Natural killer cell (primary cell): ENCODE measurements at places on chromosomes 11 and 22. TPM values are rescaled to one million over a fixed set of nuclear protein-coding genes. Genes with fewer than 3 reads are reported as not detected.

DNA sequence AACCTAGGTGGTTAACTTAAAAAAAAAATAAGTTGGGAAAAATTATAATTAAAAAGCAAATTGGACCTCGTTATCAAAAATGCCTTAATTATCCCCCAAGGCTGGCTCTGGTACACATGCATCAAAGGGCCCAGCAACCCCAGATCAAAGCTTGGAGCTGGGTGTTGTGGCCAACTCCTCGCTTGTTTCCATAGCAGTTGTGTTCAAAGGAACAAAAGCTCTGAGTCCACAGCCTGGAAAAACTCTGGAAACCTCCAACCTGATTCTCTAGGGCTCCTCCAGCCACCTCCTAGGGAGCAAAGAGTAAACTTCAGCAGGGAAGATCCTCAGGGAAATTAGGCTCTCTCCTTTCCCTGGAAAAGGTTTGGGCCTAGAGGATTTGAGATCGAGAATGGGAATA is 149.4 kb downstream of the NXPE2 start:
- no peak for DNase-seq

DNA sequence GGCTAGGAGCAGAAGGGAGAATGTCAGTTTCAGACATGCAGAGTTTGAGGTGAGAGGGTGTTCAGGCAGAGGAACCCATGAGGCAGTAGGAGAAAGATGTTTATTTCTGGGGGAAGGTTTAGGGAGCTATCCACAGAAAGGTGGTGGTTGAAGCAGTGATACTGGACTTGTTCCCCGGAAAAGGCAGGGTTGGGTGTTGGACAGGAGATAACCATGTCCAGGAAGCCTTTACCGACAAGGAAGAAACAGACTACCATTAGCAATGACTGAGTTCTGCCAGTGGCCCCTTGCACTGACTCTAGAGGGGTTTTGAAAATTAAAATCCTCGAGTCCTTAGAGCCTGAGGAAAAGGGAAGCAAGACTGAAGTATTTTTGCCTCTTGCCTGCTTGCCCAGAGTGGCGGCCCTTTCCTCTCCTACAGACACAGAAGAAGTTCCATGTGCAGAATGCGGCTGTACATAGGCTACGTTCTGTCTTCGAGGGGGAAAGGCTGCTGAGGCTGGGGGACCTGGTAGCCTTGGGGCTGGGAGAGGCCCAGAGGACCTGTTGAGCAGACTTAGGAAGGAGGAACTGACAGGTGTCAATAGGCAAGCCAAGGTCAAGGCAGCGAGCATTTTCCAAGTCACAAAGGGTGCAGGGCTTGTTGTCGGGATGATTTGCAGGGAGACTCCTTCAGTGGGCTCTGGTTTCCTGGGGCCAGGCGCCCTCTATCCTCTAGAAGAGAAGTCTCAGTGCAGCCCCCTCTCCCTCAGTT is 146.7 kb downstream of the LDLRAD3 start:
- DNase-seq, result no peak

DNA sequence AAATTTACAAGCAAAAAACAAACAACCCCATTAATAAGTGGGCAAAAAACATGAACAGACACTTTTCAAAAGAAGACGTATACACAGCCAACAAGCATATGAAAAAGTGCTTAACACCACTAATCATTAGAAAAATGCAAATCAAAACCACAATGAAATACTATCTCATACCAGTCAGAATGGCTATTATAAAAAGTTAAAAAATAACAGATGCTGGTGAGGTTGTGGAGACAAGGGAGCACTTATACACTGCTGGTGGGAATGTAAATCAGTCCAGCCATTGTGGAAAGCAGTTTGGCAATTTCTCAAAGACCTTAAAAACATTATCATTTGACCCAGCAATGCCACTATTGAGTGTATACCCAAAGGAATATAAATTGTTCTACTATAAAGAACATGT is 72.3 kb downstream of the BBOX1 start:
- DNase-seq, result no peak

- no peak for DNase-seq
Observed at GRCh38 chr22:42263944-42264343, 6.5 kb downstream of the TCF20 start.

GRCh38 chr11:36469063-36469462 is 41.0 kb downstream of the TRAF6 start:
- DNase-seq, result no peak

DNA sequence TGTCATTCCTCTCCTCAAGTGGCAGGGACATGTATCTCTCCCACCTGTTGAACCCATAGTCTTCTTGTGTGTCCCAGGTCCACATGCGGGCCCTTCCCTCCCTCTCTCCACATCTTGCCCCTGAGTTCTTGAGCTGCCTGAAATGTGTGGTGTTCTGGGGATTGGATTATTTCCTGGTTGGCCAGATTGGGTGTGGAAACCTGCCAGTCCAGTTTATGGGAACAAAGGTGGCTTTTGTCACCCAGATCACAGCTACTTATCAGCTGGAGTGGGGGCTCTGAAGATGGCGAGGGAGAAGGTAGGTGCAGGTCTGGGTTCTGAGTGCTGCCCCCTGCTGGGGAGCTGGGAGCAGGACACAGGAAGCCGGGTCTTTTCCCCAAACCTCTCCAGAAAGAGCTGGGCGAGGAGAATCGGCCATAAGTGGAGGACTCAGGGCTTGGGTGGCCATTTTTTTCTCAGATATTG is 14.2 kb downstream of the DTX4 start:
- DNase-seq, result peak; percentile 37

DNA sequence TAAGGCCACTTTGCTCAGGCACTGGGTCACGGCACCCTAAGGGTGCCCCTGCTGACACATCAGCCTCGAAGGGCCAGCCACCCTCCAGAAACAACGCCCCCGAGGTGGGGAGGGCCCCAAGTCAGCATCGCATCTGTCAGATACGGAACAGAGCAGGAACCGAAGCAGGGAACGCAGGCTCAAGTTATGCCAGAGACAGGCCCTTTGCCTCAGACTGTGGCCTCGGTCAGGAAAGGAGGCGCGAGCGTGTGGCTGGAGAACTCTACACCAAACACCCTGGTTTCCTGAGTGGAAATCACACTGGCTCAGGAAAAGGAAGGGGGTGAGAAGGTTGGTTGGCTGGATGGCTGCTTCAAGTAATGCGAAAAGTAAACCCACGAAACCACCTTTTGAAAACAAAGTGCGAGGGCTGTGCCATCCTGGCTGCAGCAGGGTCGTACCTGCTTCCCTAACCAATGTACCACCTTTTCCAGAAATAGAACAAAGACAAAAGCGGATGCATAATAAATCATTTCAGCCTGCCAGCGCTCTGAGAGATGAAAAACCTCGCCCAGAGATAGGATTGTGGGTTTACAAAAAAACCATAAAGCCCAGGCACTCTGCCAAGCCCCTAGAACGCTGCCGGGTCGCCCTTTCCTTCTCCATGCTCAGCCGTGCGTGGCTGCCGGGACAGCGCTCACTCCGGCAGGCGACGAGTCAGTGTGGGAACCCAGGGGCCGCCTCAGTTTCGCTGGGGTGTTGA is 38.6 kb downstream of the TRMU start:
- peak; percentile 47 for DNase-seq

The DRICH1 gene
- 2.3 TPM for total RNA-seq

The CHST1 gene
- total RNA-seq, result not detected

The GAL3ST3 gene
- not detected for total RNA-seq
